Fibroblast of mammary gland (primary cell): ENCODE measurements at places on chromosomes 7 and 10.

DNA sequence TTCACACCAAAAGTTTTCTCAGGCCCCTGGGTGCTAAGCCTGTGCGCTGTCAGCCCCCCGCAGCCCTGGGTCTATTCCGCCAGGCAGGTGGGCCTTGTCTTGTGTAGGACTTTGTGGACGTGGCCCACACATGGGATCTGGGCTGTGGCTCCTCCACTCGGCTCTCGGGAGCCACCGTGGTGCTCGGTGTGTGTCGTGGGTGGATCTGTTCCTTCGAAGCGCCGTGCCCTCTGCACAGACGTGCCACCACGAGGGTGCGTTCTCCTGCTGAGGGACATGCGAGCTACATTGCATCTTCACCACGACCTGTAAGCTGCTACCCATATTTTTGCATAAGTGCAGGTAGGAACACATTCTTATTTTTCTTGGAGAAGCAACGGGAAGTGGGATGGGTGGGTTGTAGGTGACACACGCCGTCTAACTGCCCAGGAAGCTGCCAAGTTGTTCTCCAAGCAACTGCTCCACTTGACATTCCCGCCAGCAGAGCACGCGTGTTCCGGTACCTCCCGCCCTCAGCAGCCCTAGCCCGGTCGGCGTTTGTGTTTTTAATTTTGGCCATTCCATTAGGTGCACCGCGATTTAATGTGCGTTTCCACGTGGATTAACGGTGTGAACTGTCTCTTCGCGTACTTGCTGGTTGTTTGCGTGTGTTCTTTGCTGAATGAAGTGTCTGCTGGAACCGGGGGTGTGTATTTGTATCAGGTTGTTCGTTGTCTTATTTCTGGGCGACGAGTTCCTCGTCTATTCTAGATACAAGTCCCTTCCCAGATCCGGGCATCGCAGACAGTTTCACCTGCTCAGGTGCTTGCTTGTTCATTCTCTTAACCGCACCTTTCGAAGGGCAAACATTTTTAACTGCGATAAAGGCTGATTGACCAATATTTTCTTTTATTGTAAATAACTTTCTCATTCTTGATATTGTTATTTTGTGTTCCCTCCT is 47.4 kb upstream of the CFAP46 start:
- DNase-seq = no peak

DNA sequence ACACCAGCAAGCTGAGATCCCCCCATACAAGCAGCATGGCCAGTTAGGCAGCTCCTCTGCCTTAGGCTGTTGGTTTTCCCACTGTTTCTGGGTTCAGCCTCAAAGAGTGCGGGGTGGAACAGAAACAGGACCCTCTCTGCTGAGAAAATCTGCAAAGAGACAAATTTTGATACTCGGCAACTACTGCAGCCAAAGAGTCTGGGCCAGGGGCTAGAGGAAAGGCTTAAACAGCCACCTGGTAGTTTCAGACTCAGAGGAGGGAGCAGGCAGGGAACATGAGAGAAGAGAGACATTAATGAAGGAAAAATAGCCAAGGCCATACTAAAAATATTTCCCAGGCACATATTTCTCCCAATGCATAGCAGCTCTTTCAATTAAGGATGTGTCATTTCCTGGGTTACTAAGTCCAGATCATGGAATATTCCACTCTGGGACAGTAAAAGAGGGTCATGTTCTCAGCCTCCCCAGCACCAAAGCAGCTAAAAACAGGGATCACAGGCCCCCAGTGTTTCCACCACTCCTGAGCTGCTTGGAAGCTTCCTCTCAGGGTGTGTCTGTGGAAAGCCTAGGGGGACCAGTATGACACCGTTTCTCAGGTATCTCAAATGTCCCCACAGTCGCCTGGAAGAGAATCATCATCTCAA is 29.8 kb downstream of the PDLIM1 start:
- DNase-seq = peak; percentile 64

GRCh38 chr7:155237730-155238129 is 59.9 kb upstream of the INSIG1 start:
- no peak for DNase-seq

GRCh38 chr7:15508258-15508657 is 53.6 kb downstream of the AGMO start:
- DNase-seq = peak; percentile 11

GRCh38 chr7:69067397-69067796 is 530.9 kb upstream of the AUTS2 start:
- peak; percentile 21 for DNase-seq
